Ovary (tissue), 10 donors: ENCODE measurements at places on chromosomes 12 and 14. TPM values are rescaled to one million over a fixed set of nuclear protein-coding genes. Genes with fewer than 3 reads are reported as not detected.
A peak's percentile ranks its signal among the peaks of the same experiment; 100 is the strongest.

GRCh38 chr14:83470466-83470865 is 1936.8 kb upstream of the SEL1L start:
- H3K4me1 ChIP-seq: no peaks in the 10 kb centered on the region
- H3K4me3 ChIP-seq: no peak overlapping the region
- no peaks in the 10 kb centered on the region for H3K27me3 ChIP-seq
- H3K27ac ChIP-seq: no peak overlapping the region
- H3K36me3 ChIP-seq: no peaks in the 10 kb centered on the region

GRCh38 chr12:72777806-72778205 is 505.6 kb downstream of the TRHDE start:
- no peak overlapping the region for H3K4me3 ChIP-seq
- H3K27me3 ChIP-seq: no peaks in the 10 kb centered on the region
- no peaks in the 10 kb centered on the region for H3K36me3 ChIP-seq
- no peaks in the 10 kb centered on the region for H3K4me1 ChIP-seq
- no peak overlapping the region for H3K27ac ChIP-seq

GRCh38 chr14:29892327-29892726 is 35.3 kb downstream of the PRKD1 start:
- no peaks in the 10 kb centered on the region for H3K36me3 ChIP-seq
- H3K27me3 ChIP-seq: no peaks in the 10 kb centered on the region
- DNase-seq: no peak
- H3K4me1 ChIP-seq: no peaks in the 10 kb centered on the region
- H3K27ac ChIP-seq: no peak overlapping the region

DNA sequence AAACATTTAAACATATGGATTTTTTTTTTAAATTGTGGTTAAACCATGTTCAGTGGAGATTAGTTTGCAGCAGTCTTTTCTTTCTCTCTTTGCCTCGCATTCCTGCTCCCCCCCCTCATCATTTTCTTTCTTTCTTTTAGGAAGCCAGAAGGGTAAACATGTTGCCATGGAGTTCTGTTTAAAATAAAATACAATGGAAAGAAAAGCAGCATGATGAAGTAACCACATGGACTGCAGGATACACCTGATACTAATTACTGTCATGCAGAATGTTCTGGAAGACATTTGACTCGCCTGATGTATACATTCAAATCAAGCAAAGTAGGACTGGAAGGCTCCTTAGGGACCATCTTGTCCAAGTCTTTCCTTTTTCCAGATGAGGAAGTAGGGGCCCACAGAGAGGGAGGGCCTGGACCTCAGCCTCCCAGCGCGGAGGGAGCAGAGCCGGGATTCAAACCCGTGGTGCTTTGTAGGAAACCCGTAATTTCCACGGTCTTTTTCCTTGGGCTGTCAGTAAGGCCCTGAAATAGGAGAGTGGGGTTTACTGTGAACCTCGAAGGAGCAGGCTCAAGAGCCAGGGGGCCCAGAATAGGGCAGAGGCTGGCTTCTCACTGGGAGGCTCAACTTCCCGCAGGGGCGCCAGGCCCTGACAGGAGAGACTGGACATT is 2.4 kb upstream of the MEG3 start:
- peaks cover 2% of the 10 kb centered on the region for H3K4me1 ChIP-seq
- no peaks in the 10 kb centered on the region for H3K27me3 ChIP-seq
- no peak overlapping the region for H3K27ac ChIP-seq
- DNase-seq: no peak
- no peaks in the 10 kb centered on the region for H3K36me3 ChIP-seq

GRCh38 chr14:91835920-91836843 is 31.2 kb downstream of the TC2N start:
- peak; percentile 68 for DNase-seq
- H3K36me3 ChIP-seq: no peaks in the 10 kb centered on the region

DNA sequence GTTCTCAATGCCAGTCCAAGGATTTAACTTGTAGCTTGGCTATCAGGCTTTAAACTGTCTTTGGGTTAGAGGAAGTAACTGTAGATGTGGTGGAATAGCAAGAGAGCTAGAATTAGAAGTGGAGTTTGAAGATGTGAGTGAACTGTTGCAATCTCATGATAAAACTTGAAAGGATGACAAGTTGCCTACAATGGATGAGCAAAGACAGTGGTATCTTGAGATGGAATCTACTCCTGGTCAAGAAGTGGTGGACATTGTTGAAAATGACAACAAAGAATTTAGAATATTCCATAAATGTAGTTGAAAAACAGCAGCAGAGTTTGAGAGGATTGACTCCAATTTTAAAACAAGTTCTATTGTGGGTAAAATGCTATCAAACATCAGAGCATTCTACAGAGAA is 199.0 kb downstream of the DUSP6 start:
- no peak overlapping the region for H3K4me3 ChIP-seq
- no peak for DNase-seq
- no peaks in the 10 kb centered on the region for H3K4me1 ChIP-seq
- no peaks in the 10 kb centered on the region for H3K27me3 ChIP-seq

DNA sequence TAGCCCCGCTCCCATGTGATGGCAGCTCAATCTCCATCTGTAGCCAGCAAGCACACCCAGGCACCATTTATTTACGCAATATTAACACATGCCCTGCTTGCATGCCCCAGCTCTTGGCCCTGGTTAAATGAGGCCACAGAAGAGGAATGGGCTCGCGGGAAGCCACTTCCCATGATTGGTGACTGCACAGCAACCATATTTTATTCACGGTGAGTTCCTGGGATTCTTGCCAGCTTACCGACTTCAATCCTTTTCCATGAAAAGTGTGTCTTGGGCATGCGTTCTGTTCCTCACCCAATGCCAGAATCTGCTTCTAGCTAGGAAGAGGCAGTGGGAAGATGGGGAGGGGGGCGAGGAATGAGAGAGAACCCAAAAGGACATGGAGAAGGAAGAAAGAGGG is 54.7 kb downstream of the PITPNM2 start:
- DNase-seq: no peak
- H3K27me3 ChIP-seq: no peaks in the 10 kb centered on the region
- peaks cover 61% of the 10 kb centered on the region for H3K4me1 ChIP-seq
- H3K4me3 ChIP-seq: no peak overlapping the region
- H3K36me3 ChIP-seq: no peaks in the 10 kb centered on the region

DNA sequence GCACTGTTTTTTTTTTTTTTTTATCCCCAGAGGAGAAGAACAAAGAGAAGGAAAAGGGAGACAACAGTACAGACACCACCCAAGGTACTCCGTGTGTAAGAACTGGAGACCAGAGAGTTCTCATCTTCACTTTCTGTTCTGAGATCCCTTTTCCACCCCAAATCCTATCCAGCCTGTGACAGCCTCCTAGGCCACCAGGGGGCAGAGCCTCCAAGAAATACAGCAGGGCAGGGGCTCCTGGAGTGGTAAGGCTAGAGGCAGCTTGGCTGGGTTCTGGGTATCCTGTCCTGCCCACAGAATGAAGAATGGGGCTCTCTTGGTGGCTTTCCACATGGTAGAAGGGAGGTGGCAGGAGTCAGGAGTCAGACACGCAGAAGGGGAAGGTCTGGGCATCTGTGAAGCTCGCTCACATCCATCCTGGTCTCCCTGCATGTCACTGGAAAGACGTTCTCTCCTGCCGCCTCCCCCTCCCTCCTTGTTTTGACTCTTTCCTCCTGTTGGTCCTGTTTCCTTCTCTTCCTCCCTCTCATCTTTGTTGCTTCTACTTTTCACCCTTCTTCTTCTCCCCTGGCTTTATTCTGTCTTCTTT is 12.0 kb downstream of the CLSTN3 start:
- no peak overlapping the region for H3K27ac ChIP-seq
- peak; percentile 33 for DNase-seq
- H3K27me3 ChIP-seq: no peaks in the 10 kb centered on the region
- no peaks in the 10 kb centered on the region for H3K36me3 ChIP-seq
- H3K4me3 ChIP-seq: no peak overlapping the region
- H3K4me1 ChIP-seq: no peaks in the 10 kb centered on the region

GRCh38 chr12:124968656-124969055 is 20.3 kb downstream of the DHX37 start:
- H3K4me1 ChIP-seq: no peaks in the 10 kb centered on the region
- H3K4me3 ChIP-seq: no peak overlapping the region
- H3K27ac ChIP-seq: no peak overlapping the region
- H3K27me3 ChIP-seq: no peaks in the 10 kb centered on the region

GRCh38 chr12:57518920-57519795 is 1.2 kb downstream of the DDIT3 start:
- H3K27me3 ChIP-seq: no peaks in the 10 kb centered on the region
- peak overlapping the region; percentile 85 for H3K4me3 ChIP-seq

GRCh38 chr12:107152315-107152714 is 59.0 kb upstream of the CRY1 start:
- H3K27me3 ChIP-seq: no peaks in the 10 kb centered on the region
- H3K27ac ChIP-seq: no peak overlapping the region
- H3K36me3 ChIP-seq: no peaks in the 10 kb centered on the region
- no peaks in the 10 kb centered on the region for H3K4me1 ChIP-seq
- H3K4me3 ChIP-seq: no peak overlapping the region

DNA sequence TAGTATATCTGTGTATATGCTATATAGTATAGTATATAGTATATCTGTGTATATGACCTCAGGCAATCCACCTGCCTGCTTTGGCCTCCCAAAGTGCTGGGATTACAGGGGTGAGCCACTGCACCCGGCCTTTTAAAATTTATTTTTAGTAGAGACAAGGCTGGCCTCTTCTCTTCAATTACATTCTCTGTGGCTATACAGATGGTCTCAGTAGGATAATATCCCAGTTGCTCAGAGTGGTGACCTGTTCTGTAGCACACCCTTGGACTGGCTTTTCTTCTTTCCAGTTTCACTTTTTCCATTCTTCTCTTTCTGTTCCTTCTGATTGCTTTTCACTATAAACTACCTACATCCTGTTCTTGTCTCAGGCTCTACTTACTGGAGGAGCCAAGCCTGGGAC is 3.1 kb upstream of the NFATC4 start:
- DNase-seq: no peak
- H3K4me1 ChIP-seq: peaks cover 4% of the 10 kb centered on the region
- H3K36me3 ChIP-seq: no peaks in the 10 kb centered on the region

DNA sequence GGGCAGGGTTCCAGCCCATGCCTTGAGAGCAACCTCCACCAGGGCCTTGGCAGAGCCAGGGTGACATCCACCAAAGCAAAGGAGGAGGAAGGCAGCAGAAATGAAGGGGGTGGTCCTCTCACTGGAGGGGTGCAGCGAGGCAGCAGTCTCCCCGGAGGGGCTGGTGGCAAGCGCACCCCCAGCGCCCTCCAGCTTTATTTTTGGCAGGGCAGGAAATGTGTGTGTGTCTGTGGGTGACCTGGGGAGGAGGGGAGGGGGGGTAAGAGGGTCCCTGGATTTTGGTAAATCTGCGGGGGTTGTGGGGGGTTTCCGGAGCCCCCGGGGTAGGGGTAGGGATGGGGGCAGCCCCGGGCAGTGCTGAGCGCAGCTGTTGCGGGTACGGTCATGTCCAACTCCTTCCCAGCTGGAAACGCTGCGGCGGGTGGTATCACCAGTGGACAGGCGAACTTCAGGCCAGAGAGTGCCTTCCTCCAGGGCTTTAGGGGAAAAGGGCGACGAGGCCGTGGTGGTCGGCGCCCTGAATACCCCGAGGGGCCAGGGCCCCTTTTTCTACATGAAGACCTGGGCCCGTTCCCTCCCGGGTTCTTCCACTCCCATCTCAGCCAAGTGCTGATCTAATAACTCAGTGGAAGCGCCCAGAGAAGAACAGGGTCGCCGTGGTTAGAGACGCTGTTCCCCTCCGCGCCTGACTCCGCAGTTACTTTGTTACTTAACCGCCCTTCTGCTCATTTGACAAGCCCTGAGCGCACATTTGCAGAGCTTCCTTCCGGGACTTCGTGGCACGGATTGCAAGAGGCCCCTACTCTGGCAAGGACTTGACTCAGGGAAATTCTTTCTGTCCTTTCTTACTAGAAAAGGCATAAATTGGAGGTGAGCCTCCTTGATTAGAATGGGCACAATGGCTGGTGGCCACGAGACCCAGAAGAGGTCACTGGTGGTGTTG is 55.2 kb downstream of the FOS start:
- H3K27me3 ChIP-seq: no peaks in the 10 kb centered on the region
- H3K27ac ChIP-seq: no peak overlapping the region
- no peak overlapping the region for H3K4me3 ChIP-seq

GRCh38 chr14:29928117-29928640 is 532 bp upstream of the PRKD1 start:
- peak overlapping the region; percentile 60 for H3K4me3 ChIP-seq
- H3K27me3 ChIP-seq: no peaks in the 10 kb centered on the region
- peaks cover 7% of the 10 kb centered on the region for H3K4me1 ChIP-seq
- peak overlapping the region; percentile 86 for H3K27ac ChIP-seq
- no peaks in the 10 kb centered on the region for H3K36me3 ChIP-seq

- H3K4me3 ChIP-seq: no peak overlapping the region
- H3K4me1 ChIP-seq: peaks cover 19% of the 10 kb centered on the region
- no peak for DNase-seq
- no peaks in the 10 kb centered on the region for H3K27me3 ChIP-seq
- H3K36me3 ChIP-seq: no peaks in the 10 kb centered on the region
Measured at GRCh38 chr12:109763201-109763841, 49.7 kb downstream of the FAM222A start.

DNA sequence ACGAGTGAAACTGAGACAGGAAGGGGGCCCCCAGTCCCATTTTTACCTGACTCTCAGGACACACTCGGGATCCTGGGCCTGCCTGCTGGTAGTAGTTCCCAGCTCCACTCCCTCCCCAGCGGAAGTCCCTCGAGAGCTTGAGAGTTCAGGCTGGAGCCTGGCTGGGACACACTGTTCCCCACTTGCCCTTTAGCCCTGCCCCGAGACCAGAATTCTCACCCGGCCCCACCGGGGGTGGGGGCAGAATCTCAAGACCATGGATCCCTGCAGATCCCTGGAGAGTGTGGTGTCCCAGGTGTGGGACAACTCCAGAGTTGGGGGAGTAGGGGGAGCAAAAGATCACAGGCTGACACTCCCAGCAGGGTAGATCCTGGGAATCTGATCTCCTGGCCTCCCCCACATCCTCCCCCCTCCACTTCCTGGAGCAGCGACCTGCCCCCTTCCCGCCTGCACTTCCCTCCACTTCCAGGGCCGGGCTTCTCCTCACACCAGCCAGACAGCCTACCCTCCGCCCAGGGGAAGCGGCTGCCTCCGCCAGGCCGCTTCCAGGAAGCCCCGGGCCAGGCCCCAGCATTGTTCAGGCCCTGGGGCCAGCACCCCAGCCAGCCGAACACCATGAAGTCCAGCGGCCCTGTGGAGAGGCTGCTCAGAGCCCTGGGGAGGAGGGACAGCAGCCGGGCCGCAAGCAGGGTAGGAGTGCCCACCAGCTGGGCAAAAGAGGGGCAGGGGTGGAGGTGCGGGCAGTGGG is at the start of gene TNS2:
Gene TNS2 (plus strand): TSS at position 495 of the 748 bp plus-strand sequence. CDS start 121 bp downstream, at position 616.
- peak within 1 kb of the TSS; percentile 50 for H3K4me3 ChIP-seq
- H3K36me3 ChIP-seq: no peaks in the 10 kb centered on the region
- H3K27ac ChIP-seq: peak within 1 kb of the TSS; percentile 96
- no peaks in the 10 kb centered on the region for H3K27me3 ChIP-seq
- peaks cover 41% of the 10 kb centered on the region for H3K4me1 ChIP-seq

DNA sequence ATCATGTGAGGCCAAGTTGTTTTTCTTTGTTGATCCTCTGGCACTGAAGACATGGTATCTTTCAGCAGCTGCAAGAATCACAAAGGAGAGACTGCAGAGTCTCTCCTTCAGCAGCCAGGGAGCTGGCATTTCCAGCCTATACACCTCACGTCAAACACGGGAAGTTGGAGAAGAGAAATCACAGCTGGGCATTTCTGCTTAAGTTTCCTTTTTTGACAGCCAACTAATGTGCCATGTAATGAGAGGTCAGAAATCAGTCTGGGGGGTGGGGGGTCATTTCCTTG is 28.3 kb downstream of the PHLDA1 start:
- no peak overlapping the region for H3K27ac ChIP-seq
- H3K4me3 ChIP-seq: no peak overlapping the region
- H3K4me1 ChIP-seq: no peaks in the 10 kb centered on the region

LRP1 gene
- 148 TPM for total RNA-seq

ERBB3 gene
- 5.4 TPM for total RNA-seq

MEG3 gene
- total RNA-seq: 186 TPM

C12orf56 gene
- total RNA-seq: not detected

KCNA1 gene
- not detected for total RNA-seq

PLEKHH1 gene
- total RNA-seq: 4.8 TPM

NID2 gene
- 52.8 TPM for total RNA-seq
